ENCODE measurements at places on chromosomes 7 and 10. TPM values are rescaled to one million over a fixed set of nuclear protein-coding genes. Genes with fewer than 3 reads are reported as not detected.
A peak's percentile ranks its signal among the peaks of the same experiment; 100 is the strongest.

DNA sequence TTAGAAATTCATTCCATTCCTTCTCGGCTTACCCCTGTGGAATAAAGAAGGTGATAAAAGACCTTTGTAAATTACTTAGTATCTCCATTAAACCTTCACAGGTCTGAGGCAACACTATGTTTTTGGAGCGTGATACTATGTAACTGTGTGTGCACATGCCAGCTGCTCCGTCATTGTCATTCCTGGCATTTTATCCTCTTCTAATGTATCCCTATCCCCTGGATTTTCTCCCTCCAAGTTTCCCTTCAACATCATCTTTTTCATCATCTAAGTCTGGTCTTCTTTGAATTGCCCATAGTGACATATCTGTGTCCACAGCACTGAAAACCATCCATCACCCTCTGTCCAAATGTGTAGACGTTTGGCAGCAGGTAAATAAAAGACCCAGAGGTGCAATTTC lies 125.7 kb downstream of the TEX36 start:
- no peak overlapping the region for H3K27ac ChIP-seq
- no peaks in the 10 kb centered on the region for H3K4me1 ChIP-seq
- DNase-seq, result no peak
- H3K36me3 ChIP-seq, result no peaks in the 10 kb centered on the region

DNA sequence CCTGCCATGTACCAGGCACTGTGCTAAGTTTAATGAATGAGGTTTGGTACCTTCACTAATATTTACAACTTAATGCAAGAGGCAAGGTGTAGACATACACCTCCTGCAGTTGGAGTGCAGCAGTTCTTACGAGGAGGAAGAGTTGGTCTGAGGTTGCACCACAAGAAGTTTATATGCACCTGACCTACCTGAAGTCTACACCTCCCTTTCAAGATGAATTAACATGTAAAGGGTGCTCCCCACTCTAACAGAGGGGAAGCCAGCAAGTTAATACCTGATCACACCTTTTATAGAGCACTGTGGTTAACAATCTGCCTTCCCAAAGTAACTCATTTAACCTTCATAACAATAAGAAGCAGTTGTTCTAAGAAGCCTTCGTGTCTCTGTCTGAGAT lies 120.0 kb downstream of the LYZL1 start:
- H3K4me1 ChIP-seq, result peaks cover 34% of the 10 kb centered on the region
- H3K27me3 ChIP-seq, result no peaks in the 10 kb centered on the region
- no peaks in the 10 kb centered on the region for H3K36me3 ChIP-seq
- peak overlapping the region; percentile 51 for H3K4me3 ChIP-seq

GRCh38 chr7:128988372-128988771 lies 50.6 kb downstream of the IRF5 start:
- no peaks in the 10 kb centered on the region for H3K4me1 ChIP-seq
- no peak overlapping the region for H3K27ac ChIP-seq
- H3K27me3 ChIP-seq, result no peaks in the 10 kb centered on the region
- no peak overlapping the region for H3K4me3 ChIP-seq
- peaks cover 100% of the 10 kb centered on the region for H3K36me3 ChIP-seq

- no peak overlapping the region for H3K27ac ChIP-seq
- no peak overlapping the region for H3K4me3 ChIP-seq
- no peaks in the 10 kb centered on the region for H3K36me3 ChIP-seq
- no peaks in the 10 kb centered on the region for H3K27me3 ChIP-seq
Observed at GRCh38 chr10:4772202-4772570, 53.8 kb upstream of the AKR1E2 start.

GRCh38 chr7:5827755-5828154 lies 46.3 kb upstream of the RNF216 start:
- H3K27ac ChIP-seq, result no peak overlapping the region
- peaks cover 10% of the 10 kb centered on the region for H3K4me1 ChIP-seq
- no peaks in the 10 kb centered on the region for H3K36me3 ChIP-seq
- DNase-seq, result peak; percentile 76

DNA sequence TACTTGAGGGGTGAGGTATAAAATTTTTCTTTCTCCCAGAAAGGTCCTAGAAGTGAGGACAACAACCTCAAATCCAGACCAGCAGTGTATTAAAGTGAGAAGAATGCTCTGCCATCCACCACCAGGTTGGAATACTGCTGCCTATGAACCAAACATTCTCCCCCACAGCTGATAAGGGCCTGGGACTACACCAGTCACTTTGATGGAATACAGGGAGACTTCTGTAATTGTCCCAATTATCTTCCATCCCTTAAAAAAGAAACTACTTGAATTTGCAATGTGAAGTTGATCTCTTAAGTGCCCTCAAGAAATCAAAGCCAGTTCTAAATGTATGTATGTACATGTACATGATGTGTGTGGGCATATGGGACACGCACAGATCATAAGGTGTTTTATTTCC lies 3.0 kb downstream of the TBX20 start:
- no peak overlapping the region for H3K4me3 ChIP-seq
- H3K27ac ChIP-seq, result no peak overlapping the region
- peaks cover 14% of the 10 kb centered on the region for H3K4me1 ChIP-seq
- H3K27me3 ChIP-seq, result peaks cover 100% of the 10 kb centered on the region

DNA sequence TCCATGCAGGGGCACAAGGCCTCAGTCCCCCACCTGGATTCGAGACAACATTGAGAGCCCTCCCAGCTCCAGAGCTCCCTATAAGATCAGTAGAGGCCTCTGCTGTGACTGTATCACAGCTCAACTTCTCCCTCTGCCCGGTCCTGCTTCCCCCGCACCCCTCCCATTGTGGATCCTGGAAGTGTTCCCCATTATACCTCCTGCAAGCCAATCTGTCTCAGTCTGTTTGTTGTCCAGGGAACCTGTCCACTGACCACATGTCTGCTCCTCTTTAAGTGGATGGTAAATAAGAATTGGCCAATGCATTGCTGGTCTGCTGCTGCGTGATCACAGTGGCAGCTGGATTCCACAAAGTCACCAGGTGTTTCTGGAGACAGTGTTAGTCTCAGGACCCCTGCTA lies 259.7 kb upstream of the HABP2 start:
- H3K4me3 ChIP-seq, result no peak overlapping the region
- no peaks in the 10 kb centered on the region for H3K4me1 ChIP-seq
- H3K36me3 ChIP-seq, result no peaks in the 10 kb centered on the region
- DNase-seq, result no peak

PRKG1 gene
- polyA plus RNA-seq, result 0.65 TPM

SYCE1 gene
- 1.5 TPM for polyA plus RNA-seq

HYAL4 gene
- polyA plus RNA-seq, result not detected
